ENCODE measurements at places on chromosomes 2 and 18.
A peak's percentile ranks its signal among the peaks of the same experiment; 100 is the strongest.

GRCh38 chr2:33090553-33091134 is 143.9 kb downstream of the LTBP1 start:
- no peak for DNase-seq

DNA sequence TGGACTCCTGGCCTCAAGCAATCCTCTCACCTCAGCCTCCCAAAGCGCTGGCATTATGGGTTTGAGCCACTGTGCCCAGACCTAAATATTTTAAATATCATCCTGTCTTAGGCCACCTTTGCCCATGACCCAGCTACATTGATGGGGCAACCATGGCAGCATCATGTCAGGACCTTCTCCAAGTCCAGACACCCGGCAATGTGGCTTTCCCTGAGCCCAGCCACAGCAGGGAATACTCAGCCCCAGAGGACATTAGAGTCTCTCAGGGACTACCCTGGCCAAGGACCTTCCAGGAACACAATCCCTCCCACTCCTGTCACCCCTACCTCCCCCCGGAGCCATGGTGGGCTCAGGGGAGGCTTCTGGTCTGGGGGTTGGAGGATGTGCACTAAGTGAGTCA is 72.8 kb downstream of the SMAD7 start:
- DNase-seq: no peak

DNA sequence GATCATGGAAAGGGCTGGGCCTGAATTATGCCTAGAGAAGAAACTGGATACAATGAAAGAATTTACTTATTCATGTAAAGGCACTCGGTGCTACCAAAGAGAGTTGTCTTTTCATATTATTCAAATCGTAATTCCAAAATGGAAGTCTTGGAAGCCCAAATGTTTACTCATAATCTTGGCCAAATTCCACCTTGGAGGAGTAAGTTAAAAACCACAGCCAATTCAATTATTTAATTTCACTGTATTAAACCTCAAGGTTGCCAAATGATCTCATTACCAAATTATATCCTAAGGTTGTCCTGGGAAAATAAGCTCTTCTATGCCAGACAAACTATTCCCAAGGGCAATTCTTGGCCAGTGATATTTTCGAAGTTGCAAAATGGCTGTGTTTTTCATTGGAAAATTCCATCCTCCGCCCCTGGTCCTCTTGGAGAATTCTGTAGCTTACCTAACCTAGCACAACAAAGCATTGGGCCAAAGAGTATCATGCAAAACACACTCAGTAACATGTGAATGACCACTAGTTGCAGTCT is 11.1 kb upstream of the VPS4B start:
- DNase-seq: no peak

GRCh38 chr2:199469514-199470360 is 12.0 kb upstream of the SATB2 start:
- DNase-seq: no peak

- no peak for DNase-seq
These were observed 507.0 kb upstream of the CHAC2 start for GRCh38 chr2:53260568-53260967.

DNA sequence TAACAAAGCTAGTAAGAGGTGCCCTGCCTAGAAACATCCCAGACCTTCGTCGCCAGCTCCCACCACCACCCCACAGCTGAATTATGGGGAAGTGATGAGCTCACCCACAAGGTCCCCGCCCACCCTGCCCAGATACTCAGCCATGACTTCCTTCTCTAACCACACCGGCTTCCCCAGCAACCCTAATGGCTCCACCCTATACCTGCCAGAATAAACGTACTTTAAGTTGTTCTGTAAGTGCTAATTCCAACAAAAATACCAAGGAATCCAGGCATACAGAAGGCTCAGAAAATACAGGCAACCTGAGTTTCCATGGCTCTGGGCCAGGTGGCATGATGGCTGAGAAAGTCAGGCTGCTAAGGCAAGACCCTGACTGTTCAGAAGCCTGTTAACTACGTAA is 39.1 kb downstream of the TMEM163 start:
- no peak for DNase-seq

GRCh38 chr2:6083136-6083535 is 391.0 kb downstream of the SOX11 start:
- no peak for DNase-seq

GRCh38 chr2:17104454-17104853 is 413.8 kb downstream of the RAD51AP2 start:
- DNase-seq: no peak

GRCh38 chr2:218313356-218313755 is 21.1 kb upstream of the TMBIM1 start:
- DNase-seq: no peak

GRCh38 chr2:234722176-234722575 is 225.3 kb upstream of the ARL4C start:
- DNase-seq: no peak

GRCh38 chr2:203225423-203226039 is 13.3 kb upstream of the CYP20A1 start:
- no peak for DNase-seq

GRCh38 chr2:74095632-74096031 is 52.1 kb downstream of the BOLA3 start:
- DNase-seq: no peak

DNA sequence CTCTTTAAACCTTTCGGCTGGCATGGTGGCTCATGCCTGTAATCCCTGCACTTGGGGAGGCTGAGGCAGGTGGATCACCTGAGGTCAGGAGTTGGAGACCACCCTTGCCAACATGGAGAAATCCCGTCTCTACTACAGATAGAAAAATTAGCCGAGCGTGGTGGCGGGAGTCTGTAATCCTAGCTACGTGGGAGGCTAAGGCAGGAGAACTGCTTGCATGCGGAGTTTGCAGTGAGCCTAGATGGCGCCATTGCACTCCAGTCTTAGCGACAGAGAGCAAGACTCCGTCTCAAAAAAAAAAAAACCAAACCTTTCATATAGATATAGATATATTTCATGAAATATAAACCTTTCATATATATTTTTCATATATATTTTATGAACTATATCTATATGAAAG is 864.7 kb downstream of the TRIB2 start:
- DNase-seq: no peak

DNA sequence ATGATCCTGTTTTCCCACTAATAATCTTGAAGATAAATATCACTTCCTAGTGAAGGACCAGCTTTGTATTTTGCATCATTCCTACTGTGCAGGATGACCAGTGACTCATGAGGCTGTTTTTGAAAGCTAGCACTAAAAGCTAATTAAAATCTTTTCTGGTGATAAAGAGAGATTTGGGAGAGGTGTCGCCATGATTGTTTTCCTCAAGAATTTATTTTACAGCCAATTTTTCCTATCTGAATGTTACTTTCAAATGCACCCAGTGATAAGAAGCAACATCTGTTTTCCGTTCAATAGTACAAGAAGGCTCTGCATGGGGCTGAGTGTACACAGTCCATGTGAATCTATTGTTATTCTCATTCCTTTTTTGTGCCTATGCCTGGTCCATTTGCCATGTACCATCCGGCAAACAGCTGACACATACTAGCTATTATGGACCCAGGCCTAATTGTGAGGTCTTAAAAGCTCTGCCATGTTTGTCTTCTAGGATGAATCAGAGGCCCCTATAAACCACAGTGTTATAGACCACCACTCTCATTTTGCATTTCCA is 28.4 kb downstream of the MEIS1 start:
- no peak for DNase-seq

DNA sequence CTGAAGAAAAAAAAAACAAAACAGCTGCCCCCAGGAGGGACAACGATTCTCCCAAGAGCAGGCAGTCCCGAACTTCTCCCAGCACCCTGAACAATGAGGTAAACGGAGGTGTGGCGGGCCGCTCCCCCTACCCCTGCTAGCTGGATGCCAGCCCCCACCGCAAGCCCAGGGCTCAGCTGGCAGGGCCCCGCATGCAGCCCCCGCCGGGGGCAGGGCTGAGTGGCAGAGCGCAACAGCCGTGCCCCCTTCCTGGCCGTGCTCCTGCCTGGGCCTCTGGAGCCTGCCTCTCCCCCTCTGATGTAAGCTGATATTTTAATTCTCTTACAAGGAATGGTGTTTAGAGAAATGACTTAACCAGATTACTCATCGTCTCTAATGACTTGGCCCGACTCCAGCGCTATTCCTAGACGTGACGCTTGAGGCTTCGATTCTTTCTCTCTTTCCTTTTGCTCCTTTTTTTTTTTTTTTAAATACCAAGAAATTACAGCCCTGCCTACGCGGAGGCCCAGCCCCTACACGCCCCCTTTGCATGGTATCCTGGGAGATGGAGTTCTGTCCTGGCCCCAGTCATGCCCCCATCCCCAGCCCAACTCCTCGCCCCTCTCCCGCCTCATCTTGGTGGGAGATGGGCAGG is 4.6 kb upstream of the ARID5A start:
- peak; percentile 83 for DNase-seq

- DNase-seq: no peak
These were observed 133.3 kb upstream of the SERTAD2 start for GRCh38 chr2:64787019-64787365.

DNA sequence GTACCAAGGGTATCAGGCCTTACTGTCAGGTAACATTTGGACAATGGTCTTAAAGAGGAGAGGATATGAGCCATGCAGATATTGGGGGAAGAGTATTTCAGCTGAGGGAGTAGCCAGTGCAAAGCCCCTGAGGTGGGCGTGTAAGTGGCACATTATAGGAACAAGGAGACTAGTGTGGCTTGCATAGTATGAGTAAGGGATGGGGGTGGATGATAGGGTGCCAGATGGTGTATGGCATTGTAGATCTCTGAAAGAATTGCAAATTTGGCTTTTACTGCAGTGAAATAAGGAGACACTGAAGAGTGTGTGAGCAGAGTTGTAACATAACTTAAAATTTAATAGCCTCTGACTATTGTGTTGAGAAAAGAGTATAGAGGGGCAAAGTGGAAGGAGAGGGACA is 244.0 kb downstream of the PDE11A start:
- no peak for DNase-seq

GRCh38 chr2:67076239-67076624 is 320.9 kb upstream of the ETAA1 start:
- DNase-seq: no peak

GRCh38 chr2:149420053-149420963 is 89.9 kb downstream of the LYPD6 start:
- no peak for DNase-seq

GRCh38 chr18:14912967-14913366 is 165.0 kb downstream of the ANKRD30B start:
- DNase-seq: no peak

DNA sequence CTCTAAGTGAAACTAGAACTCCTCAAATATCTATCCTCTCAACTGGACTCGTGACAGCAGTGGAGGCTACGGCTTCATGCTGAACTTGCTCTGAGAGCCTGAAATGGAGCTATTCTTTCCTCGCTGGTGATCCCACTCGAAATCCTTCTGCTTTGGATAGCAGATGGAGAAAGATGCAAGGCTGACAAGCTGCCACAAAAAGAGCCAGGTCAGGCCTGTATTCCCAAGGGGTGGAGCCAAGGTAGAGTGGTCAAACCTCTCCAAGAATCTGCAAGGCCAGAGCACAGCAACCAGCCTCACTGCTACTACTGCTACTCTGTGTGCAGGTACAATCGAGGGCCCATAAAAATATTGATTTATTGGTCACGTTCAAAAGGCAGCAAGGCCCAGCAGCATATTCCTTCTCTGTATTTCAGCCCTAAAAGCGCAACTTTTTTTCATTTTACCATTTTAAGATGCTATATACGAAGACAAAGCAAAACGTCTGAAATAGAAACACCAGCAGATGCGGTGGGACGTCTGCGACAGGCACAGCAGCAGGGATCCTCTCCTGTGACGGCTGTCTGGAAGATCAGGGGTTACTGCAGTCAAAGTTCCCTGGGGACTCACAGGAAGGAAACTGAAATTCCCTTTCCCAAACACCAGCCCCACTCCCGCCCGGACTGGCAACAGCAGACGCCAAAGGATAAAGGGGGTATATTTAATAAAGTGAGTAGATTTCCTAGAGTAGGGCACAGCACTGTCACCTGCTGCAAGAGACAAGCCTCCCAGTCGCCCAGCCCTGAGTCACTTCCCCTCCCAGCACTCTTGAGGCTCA is 2.4 kb downstream of the SPRED2 start:
- no peak for DNase-seq

- no peak for DNase-seq
These were observed 22.8 kb upstream of the SMAD4 start for GRCh38 chr18:51006948-51007789.

- no peak for DNase-seq
These were observed 36.9 kb upstream of the DSEL start for GRCh38 chr18:67553437-67553836.

DNA sequence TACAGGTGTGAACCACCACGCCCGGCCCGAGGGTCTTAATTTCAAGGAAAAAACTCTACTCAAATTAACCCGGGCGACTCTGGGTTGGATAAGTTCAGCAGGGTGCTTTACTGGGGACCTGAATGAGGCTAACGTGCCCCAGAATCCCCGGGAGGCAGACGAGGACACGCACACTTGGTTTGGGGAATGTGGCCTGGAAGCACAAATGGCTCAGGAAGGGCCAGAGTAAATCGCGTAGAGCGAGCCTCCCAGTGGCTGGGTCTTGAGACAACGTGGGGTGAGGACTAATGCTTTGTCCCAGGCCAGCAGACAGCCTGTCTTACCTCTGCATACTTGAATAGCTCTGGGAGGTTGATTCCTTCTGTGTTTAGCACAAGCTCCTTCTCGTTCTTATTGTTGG is 75.8 kb downstream of the POLR1A start:
- DNase-seq: no peak

GRCh38 chr18:36337679-36338402 is 40.3 kb downstream of the FHOD3 start:
- DNase-seq: no peak

DNA sequence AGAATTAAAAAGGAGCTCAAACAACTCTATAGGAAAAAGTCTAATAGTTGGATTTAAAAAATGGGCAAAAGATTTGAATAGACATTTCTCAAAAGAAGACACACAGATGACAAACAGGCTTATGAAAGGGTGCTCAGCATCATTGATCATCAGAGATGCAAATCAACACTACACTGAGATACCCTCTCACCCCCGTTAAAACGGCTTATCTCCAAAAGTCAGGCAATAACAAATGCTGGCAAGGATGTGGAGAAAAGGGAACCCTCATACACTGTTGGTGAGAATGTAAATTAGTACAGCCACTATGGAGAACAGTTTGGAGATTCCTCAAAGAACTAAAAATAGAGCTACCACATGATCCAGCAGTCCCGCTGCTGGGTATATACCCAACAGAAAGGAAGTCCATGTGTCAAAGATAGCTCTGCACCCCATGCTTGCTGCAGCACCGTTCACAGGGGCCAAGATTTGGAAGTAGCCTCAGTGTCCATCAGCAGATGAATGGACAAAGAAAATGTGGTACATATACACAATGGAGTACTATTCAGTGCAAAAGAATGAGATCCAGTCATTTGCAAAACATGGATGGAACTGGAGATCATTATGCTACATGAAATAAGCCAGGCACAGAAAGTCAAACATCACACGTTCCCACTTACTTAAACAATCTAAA is 46.7 kb upstream of the B3GNT7 start:
- no peak for DNase-seq

- DNase-seq: no peak
These were observed 109.2 kb upstream of the OTX1 start for GRCh38 chr2:62941413-62941812.

GRCh38 chr2:232361646-232362045 is 16.9 kb upstream of the ALPP start:
- no peak for DNase-seq

- DNase-seq: peak; percentile 86
These were observed 7.5 kb downstream of the SERTAD2 start for GRCh38 chr2:64646007-64646880.

All from activated CD8-positive, alpha-beta memory T cell treated with anti-CD3 and anti-CD28 coated beads for 1 hour (primary cell).